ENCODE measurements at places on chromosomes 7 and 10. TPM values are rescaled to one million over a fixed set of nuclear protein-coding genes. Genes with fewer than 3 reads are reported as not detected.

DNA sequence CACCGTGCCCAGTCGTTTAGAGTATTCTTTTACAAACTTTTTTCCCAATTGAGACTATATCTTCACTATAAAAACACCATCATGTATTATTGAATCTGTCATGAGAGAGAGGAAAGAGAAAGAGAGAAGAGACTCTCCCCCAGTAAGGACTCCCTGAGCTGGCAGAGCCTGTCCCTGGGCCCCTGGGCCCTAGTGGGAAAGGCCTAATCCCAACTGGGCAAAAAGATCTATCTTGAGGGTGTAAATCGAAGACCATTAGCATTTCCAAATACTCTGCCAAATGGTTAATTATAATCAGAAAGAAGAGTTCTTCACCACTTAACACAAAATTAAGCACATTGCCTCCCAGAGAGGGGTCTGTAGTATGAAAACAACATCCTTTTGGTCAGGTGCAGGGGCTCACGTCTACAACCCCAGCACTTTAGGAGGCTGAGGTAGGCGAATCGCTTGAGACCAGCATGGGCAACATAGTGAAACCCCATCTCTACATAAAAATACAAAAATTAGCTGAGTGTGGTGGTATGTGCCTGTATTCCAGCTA, 108.2 kb downstream of the SKIDA1 start:
- H3K27ac ChIP-seq: no peak overlapping the region
- H3K36me3 ChIP-seq: no peaks in the 10 kb centered on the region
- no peaks in the 10 kb centered on the region for H3K27me3 ChIP-seq
- no peaks in the 10 kb centered on the region for H3K4me1 ChIP-seq

GRCh38 chr7:140238778-140239652, 62.2 kb upstream of the KDM7A start:
- no peaks in the 10 kb centered on the region for H3K27me3 ChIP-seq
- no peaks in the 10 kb centered on the region for H3K4me1 ChIP-seq
- ATAC-seq: no peak
- H3K4me3 ChIP-seq: no peak overlapping the region

DNA sequence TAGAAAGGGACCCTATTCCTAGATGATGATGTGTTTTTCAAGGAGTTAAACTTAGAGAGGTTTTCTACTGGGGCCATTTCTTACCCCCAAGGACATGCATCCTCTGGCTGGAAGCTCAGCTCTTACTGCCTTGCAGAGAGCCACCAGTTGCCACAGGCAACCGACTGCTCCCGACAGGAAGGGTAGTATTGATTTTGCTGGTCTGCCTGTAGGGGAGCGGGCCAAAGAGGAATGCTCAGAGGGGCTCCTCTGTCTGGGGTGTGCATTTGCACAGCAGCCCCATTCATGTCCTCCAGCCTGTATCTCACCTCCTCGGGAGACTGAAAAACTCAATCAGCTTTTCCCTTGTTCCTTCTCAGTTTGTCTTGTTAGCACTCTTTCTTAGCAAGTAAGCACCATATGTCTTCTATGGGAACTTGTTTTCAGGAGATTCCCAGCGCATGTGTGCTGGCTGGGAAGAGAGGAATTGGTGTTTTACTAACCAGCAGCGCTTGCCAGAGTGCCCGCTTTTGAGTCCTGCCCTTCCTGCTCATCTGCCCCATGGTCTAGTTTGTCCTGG, 739.0 kb upstream of the GALNT17 start:
- no peak overlapping the region for H3K4me3 ChIP-seq
- H3K27ac ChIP-seq: no peak overlapping the region
- H3K36me3 ChIP-seq: no peaks in the 10 kb centered on the region
- no peaks in the 10 kb centered on the region for H3K4me1 ChIP-seq
- ATAC-seq: no peak

- H3K27me3 ChIP-seq: no peaks in the 10 kb centered on the region
- H3K4me1 ChIP-seq: peaks cover 44% of the 10 kb centered on the region
Measured at GRCh38 chr7:74006451-74007241, 21.3 kb upstream of the ELN start.

GRCh38 chr10:79116801-79117723, 48.3 kb downstream of the ZMIZ1 start:
- peaks cover 52% of the 10 kb centered on the region for H3K4me1 ChIP-seq
- peak overlapping the region; percentile 84 for H3K27ac ChIP-seq
- H3K36me3 ChIP-seq: no peaks in the 10 kb centered on the region
- no peak overlapping the region for H3K4me3 ChIP-seq
- H3K27me3 ChIP-seq: no peaks in the 10 kb centered on the region

DNA sequence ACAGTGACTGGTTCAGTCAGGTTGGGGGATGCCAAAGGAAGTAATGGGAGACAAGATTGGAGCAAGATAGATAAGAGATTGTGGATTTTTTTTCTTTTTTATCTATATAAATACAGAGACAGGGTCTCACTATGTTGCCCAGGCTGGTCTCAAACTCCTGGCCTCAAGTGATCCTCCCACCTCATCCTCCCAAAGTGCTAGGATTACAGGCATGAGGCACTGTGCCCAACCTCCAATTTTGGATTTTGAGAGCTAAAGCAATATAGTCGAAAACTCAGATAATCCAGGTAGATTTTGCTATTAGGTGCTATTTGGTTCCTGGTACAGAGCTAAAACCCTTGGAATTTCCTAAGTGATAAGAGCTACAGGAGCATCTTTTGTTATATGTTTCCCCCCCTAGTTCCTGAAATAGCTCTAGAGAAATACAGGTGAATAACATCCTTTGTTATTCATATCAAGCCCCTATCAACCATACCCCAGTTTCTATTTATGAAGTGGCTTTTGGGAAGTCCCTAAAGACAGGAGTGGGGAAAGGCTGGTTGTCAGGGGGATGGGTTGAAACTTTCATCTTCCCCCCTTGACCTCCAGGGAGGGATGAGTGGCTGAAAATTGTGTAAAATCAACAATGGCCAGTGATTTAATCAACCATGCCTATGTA, 151.2 kb downstream of the CFTR start:
- no peaks in the 10 kb centered on the region for H3K36me3 ChIP-seq
- no peaks in the 10 kb centered on the region for H3K27me3 ChIP-seq
- H3K4me3 ChIP-seq: no peak overlapping the region
- no peak for ATAC-seq

GRCh38 chr10:86700851-86701617, 32.7 kb downstream of the LDB3 start:
- ATAC-seq: no peak
- H3K36me3 ChIP-seq: peaks cover 70% of the 10 kb centered on the region
- H3K4me1 ChIP-seq: no peaks in the 10 kb centered on the region
- no peak overlapping the region for H3K4me3 ChIP-seq

DNA sequence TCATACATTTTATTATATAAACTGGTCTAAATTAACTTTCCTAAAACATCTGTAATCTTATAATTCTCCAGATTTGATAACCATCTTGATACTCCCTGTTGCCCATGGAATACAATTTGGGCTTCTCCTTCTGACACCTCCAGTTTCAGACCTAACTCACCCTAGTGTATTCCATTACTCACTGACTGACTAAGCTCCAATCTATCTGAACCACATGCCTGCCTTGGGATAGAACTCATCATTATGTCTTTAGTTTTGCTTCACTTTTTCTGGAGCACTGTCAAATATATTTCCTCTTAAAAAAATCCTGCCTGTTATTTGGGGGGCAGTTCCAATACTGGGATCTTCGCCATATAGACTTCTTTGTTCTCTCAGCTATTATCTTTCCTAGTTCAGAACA, 4.9 kb upstream of the FOXP2 start:
- H3K4me3 ChIP-seq: no peak overlapping the region
- no peaks in the 10 kb centered on the region for H3K27me3 ChIP-seq
- no peaks in the 10 kb centered on the region for H3K4me1 ChIP-seq
- no peak for ATAC-seq
- no peaks in the 10 kb centered on the region for H3K36me3 ChIP-seq

DNA sequence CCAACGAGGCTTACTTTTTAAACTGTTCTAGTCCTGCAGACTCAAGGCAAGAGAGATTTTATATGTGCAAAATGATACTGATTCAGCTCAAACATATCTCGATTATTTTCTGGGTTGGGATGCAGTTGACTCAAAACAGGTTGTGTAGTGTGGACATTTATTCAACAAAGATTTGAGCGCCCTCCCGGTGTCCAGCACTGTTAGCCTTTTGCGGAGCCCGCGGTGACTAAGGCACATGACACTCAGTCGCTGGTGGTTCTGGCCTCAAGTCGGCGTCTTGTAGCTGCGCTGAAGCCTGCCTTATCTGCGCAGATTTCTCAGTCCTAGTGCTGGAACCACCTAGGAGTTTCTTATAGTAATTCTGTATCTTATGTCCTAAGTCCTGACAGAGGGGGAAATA, 938 bp upstream of the CADPS2 start:
- peak overlapping the region; percentile 93 for H3K4me3 ChIP-seq
- no peaks in the 10 kb centered on the region for H3K27me3 ChIP-seq
- peak; percentile 64 for ATAC-seq
- H3K36me3 ChIP-seq: no peaks in the 10 kb centered on the region

GRCh38 chr7:35657125-35657524, 37.8 kb downstream of the HERPUD2 start:
- no peak for ATAC-seq
- no peaks in the 10 kb centered on the region for H3K27me3 ChIP-seq
- H3K36me3 ChIP-seq: peaks cover 29% of the 10 kb centered on the region
- no peak overlapping the region for H3K27ac ChIP-seq

GRCh38 chr7:142583446-142583845, 165.8 kb upstream of the PRSS1 start:
- no peaks in the 10 kb centered on the region for H3K4me1 ChIP-seq
- H3K36me3 ChIP-seq: no peaks in the 10 kb centered on the region
- no peaks in the 10 kb centered on the region for H3K27me3 ChIP-seq
- no peak for ATAC-seq
- H3K4me3 ChIP-seq: no peak overlapping the region
- no peak overlapping the region for H3K27ac ChIP-seq

DNA sequence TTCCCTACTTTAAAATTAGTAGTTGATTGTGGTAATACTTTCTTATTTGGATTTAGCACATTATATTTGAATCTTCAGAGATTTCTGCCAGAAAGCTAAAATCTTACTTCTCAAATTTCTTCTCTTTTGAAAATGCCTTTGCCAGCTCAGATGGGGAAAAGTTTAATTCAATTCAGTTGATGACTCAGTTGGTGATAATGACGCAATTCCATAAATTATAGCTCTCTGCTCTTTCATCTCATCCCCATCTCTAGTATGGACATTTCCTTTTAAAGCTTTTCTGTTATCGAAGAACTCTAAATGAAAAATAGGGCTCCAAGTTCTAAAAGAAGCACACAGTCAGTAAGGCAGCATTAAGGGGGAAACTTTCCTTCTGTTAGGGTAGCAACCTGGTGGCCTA, 25.5 kb downstream of the RNLS start:
- no peaks in the 10 kb centered on the region for H3K36me3 ChIP-seq
- no peak overlapping the region for H3K4me3 ChIP-seq
- H3K27ac ChIP-seq: no peak overlapping the region
- H3K27me3 ChIP-seq: no peaks in the 10 kb centered on the region
- H3K4me1 ChIP-seq: no peaks in the 10 kb centered on the region

DNA sequence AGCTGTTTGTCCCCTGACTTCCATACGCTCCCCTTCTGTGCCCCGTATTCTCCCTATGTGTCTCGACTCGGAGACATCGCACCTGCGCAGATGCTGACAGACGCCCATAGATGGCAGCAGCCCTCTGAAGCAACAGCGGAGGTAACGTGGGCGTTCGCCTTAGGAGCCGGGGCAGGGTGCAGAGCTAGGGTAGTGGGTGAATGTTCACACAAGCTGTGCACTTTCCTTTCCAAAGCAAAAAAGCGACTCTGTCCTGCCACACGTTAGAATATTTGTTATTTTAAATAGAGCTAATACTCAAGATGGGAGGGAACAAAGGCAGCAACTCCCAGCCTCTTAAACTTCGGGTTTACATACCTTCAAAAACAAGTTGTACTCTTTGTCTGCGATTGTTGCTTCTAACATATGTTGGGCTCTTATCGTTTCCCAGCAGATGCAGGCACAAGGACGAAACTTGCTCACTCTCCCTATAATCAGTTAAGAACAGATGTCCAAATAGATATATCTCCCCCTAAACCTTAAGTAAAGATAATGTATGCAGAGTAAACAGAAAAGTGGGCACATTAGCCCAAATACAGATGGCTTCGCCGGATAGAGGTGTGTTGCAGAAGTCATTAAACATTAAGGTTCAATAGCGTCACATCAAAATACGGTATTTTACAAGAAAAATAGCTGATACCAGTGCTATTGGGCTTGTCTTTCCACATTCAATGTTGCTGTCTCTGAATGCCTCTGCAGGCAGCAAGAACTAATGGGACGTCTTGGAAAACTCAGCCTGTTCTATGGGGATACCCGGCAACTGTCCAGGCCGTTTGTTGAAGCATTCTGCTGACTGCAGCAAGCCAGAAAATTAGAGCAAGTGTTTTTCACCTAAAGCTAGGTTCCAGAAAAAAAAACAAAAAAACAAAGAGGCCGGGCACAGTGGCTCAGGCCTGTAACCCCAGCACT, 340.3 kb upstream of the PRKCQ start:
- no peak overlapping the region for H3K4me3 ChIP-seq
- ATAC-seq: peak; percentile 77
- no peak overlapping the region for H3K27ac ChIP-seq
- H3K36me3 ChIP-seq: no peaks in the 10 kb centered on the region
- H3K4me1 ChIP-seq: peaks cover 20% of the 10 kb centered on the region

- no peak overlapping the region for H3K4me3 ChIP-seq
- H3K27me3 ChIP-seq: peaks cover 7% of the 10 kb centered on the region
- no peak overlapping the region for H3K27ac ChIP-seq
- ATAC-seq: no peak
Measured at GRCh38 chr10:93749218-93749799, 8.4 kb upstream of the LGI1 start.

DNA sequence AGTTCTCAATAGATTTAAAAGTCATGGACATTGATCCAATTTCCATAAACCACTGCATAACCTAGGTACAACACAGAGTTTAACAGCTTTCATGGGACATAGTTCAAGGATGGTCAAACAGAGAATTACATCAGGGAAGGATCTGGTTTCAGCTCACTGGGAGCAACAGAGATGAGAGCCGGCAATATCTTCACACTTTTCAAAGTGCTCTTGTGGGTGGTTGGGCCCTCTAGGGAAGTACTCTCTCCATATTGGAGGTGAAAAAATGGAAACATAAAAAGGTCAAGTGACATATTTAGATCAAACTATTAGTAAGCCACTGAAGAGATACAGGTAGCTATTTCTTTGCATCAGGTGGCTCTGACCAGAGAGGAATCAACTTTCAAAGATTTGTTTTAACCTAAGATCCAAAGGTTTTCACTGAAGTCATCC, 61.8 kb upstream of the LRRN3 start:
- ATAC-seq: no peak
- H3K36me3 ChIP-seq: no peaks in the 10 kb centered on the region
- H3K27ac ChIP-seq: no peak overlapping the region
- no peaks in the 10 kb centered on the region for H3K27me3 ChIP-seq
- H3K4me1 ChIP-seq: peaks cover 11% of the 10 kb centered on the region
- no peak overlapping the region for H3K4me3 ChIP-seq

The C10orf105 gene
- total RNA-seq: 0.13 TPM

The NUTM2B gene
- total RNA-seq: not detected

The GRM3 gene
- not detected for total RNA-seq

The CDHR1 gene
- total RNA-seq: not detected

The PLEKHS1 gene
- 0.12 TPM for total RNA-seq

The MLXIPL gene
- total RNA-seq: 56.2 TPM

The WNT2 gene
- total RNA-seq: 1.3 TPM

The ANKRD7 gene
- total RNA-seq: 1.5 TPM

The BLNK gene
- total RNA-seq: 2.4 TPM

The C10orf143 gene
- total RNA-seq: 1.1 TPM

The NEURL1 gene
- 0.15 TPM for total RNA-seq

The LLCFC1 gene
- total RNA-seq: not detected

Data from gastroesophageal sphincter (tissue), 4 donors.